Vagina (tissue), 2 donors: ENCODE measurements at places on chromosomes 6 and 20. TPM values are rescaled to one million over a fixed set of nuclear protein-coding genes. Genes with fewer than 3 reads are reported as not detected.

DNA sequence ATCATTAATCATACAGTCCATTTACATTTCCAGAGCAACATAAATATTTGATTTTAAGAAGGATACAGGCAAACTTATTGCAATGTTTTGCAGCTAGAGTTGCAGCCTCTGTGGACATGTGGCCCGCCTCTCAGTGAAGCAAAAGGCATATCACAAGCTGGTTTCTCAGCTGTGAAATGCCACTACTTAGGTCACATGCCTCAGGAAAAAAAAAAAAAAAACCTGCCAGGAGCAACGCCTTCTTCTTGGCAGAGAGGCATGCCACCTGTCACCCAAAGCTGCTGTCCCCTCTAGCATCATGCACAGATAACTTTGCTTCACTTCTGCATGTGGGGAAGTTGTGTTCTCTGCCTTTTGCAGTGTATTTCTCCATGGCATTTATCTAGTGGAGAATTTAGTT, 18.5 kb downstream of the GRM1 start:
- no peak overlapping the region for H3K27ac ChIP-seq
- H3K4me1 ChIP-seq: no peaks in the 10 kb centered on the region
- no peaks in the 10 kb centered on the region for H3K27me3 ChIP-seq
- H3K4me3 ChIP-seq: no peak overlapping the region
- no peaks in the 10 kb centered on the region for H3K36me3 ChIP-seq

- H3K27ac ChIP-seq: no peak overlapping the region
- H3K4me3 ChIP-seq: no peak overlapping the region
- no peak for DNase-seq
- no peaks in the 10 kb centered on the region for H3K36me3 ChIP-seq
- no peaks in the 10 kb centered on the region for H3K4me1 ChIP-seq
- no peaks in the 10 kb centered on the region for H3K27me3 ChIP-seq
Measured at GRCh38 chr6:127154509-127154908, 36.0 kb downstream of the RSPO3 start.

DNA sequence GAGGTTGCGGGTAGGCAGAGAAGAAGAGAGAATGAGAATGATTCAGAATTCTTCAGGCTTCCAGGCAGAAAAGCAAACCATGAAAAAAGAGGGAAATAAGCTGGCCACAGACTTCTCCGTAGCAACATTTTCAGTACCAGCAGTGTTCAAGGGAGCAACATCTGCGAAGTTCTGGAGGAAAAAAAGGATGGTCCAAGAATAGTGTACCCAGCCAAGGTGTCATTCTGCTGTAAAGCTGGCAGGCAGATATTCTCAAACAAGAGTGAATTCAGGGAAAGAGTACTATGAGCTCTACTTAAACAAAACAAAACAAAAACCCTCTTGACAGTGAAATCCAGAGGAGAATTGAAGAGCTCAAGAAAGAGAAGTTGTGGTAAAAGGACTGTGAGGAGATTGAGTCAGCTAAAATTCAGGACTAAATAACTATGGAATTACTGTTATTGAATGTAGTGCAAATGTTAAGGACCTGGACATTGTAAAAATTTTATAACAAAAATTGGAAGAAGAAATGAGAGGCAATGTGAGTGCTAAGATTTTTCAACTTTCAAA, 86.5 kb downstream of the ATRN start:
- no peak for DNase-seq
- H3K27ac ChIP-seq: no peak overlapping the region
- H3K4me3 ChIP-seq: no peak overlapping the region
- H3K36me3 ChIP-seq: no peaks in the 10 kb centered on the region
- no peaks in the 10 kb centered on the region for H3K27me3 ChIP-seq

- no peaks in the 10 kb centered on the region for H3K27me3 ChIP-seq
- H3K36me3 ChIP-seq: no peaks in the 10 kb centered on the region
- H3K4me3 ChIP-seq: no peak overlapping the region
Measured at GRCh38 chr20:35992713-35993335, 24.4 kb downstream of the CNBD2 start.

DNA sequence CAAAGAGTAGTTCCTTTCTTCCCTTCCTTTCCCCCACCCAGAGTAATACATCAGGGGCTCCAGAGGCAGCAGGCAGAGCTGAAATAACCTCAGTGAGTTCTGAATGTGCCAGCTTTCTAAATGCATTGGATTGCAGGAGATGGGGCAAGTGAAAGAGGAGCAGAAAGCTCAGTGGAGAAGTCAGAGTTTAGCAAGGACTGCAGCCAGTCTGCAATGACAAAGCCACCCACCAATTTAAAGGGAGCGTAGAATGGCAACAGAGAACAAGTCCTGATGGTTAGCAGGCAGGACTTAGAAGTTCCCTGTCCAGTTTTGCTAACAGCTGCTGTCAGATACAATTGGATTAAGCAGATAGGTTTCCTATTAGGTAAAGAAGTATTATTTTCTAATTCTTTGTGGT, 203.4 kb upstream of the RIN2 start:
- peaks cover 13% of the 10 kb centered on the region for H3K4me1 ChIP-seq
- no peak overlapping the region for H3K27ac ChIP-seq
- H3K27me3 ChIP-seq: no peaks in the 10 kb centered on the region

DNA sequence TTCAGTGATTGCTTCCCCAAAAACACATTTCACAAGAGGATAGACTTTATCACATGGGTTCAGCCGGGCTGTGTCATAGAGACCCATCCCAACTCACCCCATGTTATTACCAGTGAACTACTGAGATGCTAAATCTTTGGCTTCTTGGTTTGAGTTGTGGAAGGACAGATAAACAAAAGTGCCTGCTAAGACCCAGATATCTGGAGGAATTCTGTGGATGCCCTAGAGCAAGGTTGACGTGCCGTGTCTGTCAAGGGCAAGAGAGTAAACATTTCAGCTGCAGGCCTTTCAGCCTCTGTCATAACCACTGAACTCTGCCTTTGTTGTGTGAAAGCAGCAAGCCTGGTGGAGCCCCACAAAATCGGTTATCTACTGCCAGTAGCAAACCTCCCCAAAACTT, 11.2 kb upstream of the THBD start:
- no peaks in the 10 kb centered on the region for H3K36me3 ChIP-seq
- no peaks in the 10 kb centered on the region for H3K27me3 ChIP-seq
- H3K4me3 ChIP-seq: no peak overlapping the region
- H3K4me1 ChIP-seq: peaks cover 23% of the 10 kb centered on the region
- no peak for DNase-seq
- no peak overlapping the region for H3K27ac ChIP-seq

DNA sequence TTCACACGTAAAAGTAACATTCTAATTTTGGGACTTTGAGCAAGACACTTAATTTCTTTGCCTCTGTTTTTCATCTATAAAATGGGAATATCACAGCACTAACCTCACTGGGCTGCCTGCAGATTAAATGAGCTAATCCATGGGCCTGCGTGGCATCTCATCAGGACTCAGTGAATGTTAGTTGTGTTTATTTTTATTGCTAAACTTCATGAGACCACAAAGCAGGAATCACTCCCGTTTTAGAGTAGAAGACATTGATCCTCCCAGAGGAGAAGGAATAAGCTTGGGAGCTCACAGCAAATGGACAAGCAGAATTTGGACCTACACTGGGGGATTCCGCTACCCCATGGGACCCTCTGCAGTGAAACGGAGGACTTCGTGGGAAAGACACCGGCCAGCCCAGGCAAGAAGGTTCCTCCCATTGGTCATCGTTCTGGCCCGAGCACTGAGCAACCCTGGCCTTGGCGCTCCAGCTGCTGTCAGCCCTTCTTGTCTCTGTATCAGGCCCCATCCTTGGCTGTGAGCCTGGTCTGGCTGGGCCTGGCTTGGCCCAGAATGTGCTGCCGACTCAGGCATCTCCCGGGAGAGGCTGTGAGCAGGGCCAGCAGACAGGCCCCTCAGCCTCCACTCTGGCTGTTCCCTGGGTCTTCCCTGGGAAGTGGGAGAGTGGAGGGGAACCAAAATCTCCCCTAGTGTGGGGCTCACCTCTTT, 79.8 kb downstream of the NFATC2 start:
- H3K27ac ChIP-seq: peak overlapping the region; percentile 64
- H3K4me3 ChIP-seq: no peak overlapping the region

DNA sequence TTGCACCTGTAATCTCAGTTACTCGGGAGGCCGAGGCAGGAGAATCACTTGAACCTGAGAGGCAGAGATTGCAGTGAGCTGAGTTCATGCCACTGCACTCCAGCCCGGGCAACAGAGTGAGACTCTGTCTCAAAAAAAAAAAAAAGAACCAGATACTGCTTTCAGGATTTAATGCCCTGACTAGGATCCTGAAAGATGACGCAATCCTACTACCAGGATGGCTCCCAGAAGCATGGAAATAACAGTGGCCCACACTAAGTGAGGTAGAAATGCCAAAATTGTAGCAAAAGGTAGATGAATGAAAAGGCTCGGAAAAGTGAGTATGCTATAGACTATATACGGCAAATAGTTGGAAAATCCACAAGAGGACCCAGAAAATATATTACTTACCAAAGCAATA, 23.8 kb upstream of the KHDC1 start:
- no peak overlapping the region for H3K4me3 ChIP-seq
- no peak for DNase-seq
- H3K27ac ChIP-seq: no peak overlapping the region
- no peaks in the 10 kb centered on the region for H3K4me1 ChIP-seq
- H3K36me3 ChIP-seq: no peaks in the 10 kb centered on the region

GRCh38 chr6:7243179-7243981, 69.6 kb downstream of the SSR1 start:
- H3K27ac ChIP-seq: peak overlapping the region; percentile 39
- no peaks in the 10 kb centered on the region for H3K27me3 ChIP-seq
- no peak overlapping the region for H3K4me3 ChIP-seq
- H3K4me1 ChIP-seq: peaks cover 13% of the 10 kb centered on the region

GRCh38 chr6:51963980-51964379, 123.4 kb downstream of the PKHD1 start:
- no peak overlapping the region for H3K27ac ChIP-seq
- no peaks in the 10 kb centered on the region for H3K4me1 ChIP-seq
- H3K4me3 ChIP-seq: no peak overlapping the region
- no peak for DNase-seq
- H3K27me3 ChIP-seq: no peaks in the 10 kb centered on the region

DNA sequence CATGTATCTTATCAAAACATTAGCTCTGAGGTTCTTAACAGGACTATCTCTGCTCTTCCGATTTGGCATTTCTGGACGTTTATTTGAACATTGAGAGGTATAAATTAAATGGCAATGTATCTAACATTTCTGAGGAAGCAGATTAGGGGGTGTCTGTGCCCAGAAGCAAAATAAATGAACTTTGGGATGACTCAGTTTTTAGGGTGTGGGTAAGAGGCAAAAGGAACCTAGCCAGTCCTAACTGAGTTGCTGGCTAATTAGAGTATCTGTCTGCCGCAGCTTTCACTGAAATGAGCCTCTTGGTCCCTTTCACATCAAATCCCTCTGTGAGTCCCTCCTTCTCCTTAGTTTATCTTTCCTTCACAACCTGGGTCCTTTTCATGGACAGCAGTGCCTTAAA, 1.1 kb downstream of the RNF144B start:
- no peaks in the 10 kb centered on the region for H3K36me3 ChIP-seq
- DNase-seq: no peak
- H3K4me1 ChIP-seq: peaks cover 8% of the 10 kb centered on the region
- H3K27me3 ChIP-seq: no peaks in the 10 kb centered on the region
- peak overlapping the region; percentile 62 for H3K27ac ChIP-seq

DNA sequence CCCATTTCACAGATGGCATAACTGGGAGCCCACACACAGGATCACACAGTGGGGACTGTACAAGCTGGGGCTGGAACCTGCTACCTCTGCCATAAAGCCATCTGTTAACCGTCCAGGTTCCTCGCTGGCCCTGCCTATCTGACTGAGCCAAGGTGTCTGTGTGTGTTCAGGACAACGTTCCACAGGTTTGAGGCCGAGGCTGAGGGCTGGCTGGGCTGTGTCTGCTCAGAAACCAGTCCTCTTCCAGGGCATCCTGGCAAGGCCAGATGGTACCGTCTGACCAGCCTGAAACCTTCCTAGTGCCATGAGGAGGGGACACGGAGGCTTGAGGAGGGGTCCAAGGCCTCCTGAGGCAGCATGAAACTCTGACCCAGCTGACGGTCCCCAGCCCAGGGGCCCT, 150.6 kb downstream of the TAF4 start:
- no peaks in the 10 kb centered on the region for H3K4me1 ChIP-seq
- no peaks in the 10 kb centered on the region for H3K36me3 ChIP-seq
- H3K4me3 ChIP-seq: no peak overlapping the region
- DNase-seq: no peak
- no peaks in the 10 kb centered on the region for H3K27me3 ChIP-seq
- no peak overlapping the region for H3K27ac ChIP-seq

DNA sequence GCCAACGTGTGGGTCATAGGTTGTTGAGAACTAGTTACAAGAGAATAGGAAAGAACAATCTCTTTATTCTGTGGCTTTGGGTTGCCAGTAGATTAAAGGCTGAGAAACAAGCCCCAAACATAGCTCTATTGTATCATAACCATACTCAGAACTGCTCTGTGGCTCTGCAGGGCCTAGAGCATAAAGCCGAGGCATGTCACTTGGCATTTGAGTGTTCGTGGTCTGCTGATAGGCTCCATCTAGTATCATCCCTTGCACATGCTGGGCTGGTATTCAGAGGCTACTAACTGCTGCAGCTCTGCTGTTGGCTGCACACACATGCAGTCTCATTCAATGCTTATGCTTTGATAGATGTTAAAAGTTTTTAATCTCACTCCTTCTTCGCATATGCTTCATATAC, 157.9 kb downstream of the OGFRL1 start:
- no peaks in the 10 kb centered on the region for H3K36me3 ChIP-seq
- no peak overlapping the region for H3K4me3 ChIP-seq
- H3K4me1 ChIP-seq: no peaks in the 10 kb centered on the region
- no peak for DNase-seq
- no peaks in the 10 kb centered on the region for H3K27me3 ChIP-seq
- no peak overlapping the region for H3K27ac ChIP-seq

DNA sequence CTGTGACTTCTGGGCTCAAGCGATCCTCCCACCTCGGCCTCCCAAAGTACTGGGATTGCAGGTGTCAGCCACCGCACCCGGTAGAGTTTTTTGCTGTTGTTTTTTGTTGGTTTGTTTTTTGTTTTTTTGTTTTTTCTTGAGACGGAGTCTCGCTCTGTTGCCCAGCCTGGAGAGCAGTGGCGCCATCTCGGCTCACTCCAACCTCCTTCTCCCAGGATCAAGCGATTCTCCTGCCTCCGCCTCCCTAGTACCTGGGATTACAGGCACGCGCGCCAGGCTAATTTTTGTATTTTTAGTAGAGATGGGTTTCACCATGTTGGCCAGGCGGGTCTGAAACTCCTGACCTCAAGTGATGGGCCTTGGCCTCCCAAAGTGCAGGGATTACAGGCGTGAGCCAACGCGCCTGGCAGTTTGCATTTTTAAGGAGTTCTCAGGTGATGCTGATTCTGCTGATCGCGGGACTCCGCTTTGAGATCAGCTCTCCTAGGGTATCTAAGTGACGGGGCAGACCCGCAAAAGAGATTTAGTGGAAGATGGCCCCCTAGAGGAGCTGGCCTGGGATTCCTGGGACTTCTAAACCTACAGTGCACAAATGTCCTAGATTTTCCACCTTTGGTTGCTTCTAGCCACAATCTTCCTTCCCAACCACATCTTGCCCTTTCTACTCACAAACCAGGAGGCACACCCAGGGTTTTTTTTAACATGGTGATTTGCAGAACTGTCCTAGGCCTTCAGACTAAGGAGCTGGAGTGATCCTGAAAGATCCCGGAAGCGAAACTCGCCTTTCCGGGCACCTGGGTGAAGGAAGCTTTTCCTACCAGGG, 45.2 kb downstream of the DPPA5 start:
- H3K4me3 ChIP-seq: peak overlapping the region; percentile 63
- H3K36me3 ChIP-seq: no peaks in the 10 kb centered on the region
- DNase-seq: no peak
- H3K4me1 ChIP-seq: peaks cover 11% of the 10 kb centered on the region

Gene CRYBG1
- total RNA-seq: 46.7 TPM

Gene SIRPB1
- total RNA-seq: 2.5 TPM

Gene PTCRA
- total RNA-seq: not detected

Gene NOP56
- 87.7 TPM for total RNA-seq

Gene DUSP15
- total RNA-seq: 2.5 TPM

Gene PNLDC1
- not detected for total RNA-seq

Gene CLDN20
- total RNA-seq: not detected

Gene ZBP1
- 0.74 TPM for total RNA-seq
